CD4-positive, alpha-beta memory T cell (primary cell): ENCODE measurements at places on chromosomes 16 and 17.

DNA sequence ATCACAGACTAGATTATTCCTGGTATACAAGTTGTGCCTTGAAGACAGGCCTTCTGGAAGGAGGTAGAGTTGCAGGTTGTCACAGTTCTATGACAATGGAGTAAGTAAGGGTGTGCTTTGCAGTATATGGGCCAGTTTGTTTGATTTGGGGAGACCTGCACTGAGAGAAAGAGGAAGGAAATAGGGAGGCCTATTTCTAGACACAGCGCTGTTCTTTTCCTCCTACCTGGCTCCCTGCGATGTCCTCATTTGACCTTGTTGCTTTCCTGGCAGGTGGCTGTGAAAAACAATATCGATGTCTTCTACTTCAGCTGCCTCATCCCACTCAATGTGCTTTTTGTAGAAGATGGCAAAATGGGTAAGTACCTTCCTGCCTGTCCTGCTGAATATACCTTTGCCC lies 22.5 kb upstream of the RASL10B start:
- no peak for DNase-seq

- DNase-seq, result no peak
Observed at GRCh38 chr17:45298546-45299285, 18.1 kb downstream of the MAP3K14 start.

DNA sequence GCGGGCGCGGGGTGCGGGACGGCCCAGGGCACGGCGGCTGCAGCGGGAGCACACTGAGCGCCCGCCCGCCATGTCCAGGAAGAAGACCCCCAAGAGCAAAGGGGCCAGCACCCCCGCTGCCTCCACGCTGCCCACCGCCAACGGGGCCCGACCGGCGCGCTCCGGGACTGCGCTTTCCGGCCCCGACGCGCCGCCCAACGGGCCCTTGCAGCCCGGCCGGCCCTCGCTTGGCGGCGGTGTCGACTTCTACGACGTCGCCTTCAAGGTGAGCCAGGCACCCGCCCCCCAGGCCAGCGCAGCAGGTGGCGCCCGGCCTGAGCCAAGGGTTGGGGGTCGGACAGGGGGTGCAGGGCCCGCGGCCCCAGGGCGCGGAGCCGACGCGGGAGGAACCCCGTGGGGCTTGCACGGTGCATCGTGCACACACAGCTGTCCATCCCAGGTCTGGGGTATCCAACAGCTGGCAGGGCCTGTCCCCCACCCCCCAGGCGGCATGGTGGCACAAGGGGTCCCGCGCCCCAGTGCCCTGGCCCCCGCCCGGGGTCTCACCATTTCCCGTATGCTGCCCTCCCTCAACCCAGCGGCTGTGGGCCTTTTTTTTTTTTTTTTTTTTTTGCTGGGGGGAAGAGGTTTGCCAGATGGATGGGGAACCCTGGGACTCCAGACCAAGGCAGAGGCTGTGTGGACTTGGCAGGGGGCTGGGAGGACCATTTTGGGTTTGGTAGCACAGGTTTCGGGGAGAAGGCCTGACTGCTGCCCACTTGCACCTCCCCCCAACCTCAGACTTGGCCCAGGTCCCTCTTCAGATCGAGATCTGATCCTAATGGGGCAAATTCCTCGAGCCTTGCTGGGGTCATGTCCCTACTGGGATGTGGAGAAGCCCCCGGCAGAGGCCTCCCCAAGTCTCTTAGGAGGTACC lies 547 bp downstream of the RAB26 start:
- DNase-seq, result peak; percentile 26

DNA sequence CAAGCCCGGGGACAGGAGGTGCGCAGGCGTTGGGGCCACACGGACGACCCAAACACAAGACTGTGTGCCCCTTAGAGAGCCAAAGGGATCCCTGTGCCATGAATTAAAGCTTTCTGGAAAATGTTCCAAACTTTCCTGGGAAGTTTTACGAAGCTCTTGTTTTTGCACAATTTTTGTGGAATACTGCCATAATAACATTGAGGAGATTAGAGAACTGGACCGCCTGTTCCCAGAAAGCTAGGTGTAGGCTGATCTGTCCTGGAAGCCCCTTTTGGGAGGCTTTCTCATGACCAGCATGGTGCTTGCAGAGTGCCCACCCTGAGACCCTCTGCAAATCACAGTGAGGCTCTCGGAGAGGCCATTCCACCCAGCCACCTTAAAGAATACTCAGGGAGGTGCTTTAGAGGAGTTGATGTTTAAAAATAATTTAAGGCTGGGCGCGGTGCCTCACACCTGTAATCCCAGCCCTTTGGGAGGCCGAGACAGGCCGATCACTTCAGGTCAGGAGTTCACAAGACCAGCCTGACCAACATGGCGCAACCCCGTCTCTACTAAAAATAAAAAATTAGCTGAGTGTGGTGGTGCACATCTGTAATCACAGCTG lies 1.1 kb downstream of the KDM8 start:
- no peak for DNase-seq

GRCh38 chr17:32350666-32351418 lies 885 bp downstream of the ZNF207 start:
- DNase-seq, result peak; percentile 64

DNA sequence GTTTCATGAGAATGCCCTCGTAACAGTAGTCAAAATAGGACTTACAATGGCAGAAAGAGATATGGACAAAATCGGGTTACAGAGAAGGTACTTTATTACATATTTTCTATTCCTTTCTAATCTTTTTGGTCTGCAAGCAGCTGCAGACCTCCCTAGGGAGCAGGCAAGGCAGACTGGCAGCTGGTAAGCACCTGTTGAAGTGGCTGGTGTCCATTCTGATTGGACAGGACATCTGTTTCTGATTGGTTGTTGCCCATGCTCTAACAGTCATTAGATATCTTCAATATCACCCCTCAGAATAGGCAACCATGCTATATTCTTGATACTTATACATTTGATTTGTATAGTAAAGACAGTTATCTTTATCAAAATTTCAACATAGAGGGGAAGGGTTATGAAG lies 606.3 kb downstream of the KCNJ2 start:
- no peak for DNase-seq

DNA sequence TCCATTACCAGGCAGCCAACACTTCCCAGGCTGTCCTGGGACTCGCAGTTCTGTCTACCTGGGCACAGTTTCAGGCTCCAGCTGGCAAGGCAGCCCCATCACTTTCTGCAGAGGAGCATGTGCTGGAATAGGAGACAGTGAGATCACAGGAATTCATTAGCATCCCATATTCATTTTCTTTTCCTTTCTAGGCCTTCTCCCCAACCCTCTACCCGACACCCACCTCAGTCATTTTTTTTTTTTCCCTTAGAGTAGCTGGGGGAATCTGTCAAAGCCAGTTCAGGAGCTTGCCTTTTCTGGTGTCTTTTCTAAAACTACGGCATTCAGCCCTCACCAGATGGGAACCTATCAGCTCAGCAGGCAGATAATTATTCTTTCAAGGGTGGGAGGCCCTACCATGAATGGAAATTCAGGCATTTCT lies 42.4 kb upstream of the FBXO47 start:
- DNase-seq, result no peak

- no peak for DNase-seq
Observed at GRCh38 chr17:79777120-79777893, 641 bp upstream of the CBX2 start.
